ENCODE measurements at places on chromosomes 13 and 19.

- DNase-seq = peak; percentile 65
Measured at GRCh38 chr19:6108721-6109633, 1.3 kb downstream of the RFX2 start.

DNA sequence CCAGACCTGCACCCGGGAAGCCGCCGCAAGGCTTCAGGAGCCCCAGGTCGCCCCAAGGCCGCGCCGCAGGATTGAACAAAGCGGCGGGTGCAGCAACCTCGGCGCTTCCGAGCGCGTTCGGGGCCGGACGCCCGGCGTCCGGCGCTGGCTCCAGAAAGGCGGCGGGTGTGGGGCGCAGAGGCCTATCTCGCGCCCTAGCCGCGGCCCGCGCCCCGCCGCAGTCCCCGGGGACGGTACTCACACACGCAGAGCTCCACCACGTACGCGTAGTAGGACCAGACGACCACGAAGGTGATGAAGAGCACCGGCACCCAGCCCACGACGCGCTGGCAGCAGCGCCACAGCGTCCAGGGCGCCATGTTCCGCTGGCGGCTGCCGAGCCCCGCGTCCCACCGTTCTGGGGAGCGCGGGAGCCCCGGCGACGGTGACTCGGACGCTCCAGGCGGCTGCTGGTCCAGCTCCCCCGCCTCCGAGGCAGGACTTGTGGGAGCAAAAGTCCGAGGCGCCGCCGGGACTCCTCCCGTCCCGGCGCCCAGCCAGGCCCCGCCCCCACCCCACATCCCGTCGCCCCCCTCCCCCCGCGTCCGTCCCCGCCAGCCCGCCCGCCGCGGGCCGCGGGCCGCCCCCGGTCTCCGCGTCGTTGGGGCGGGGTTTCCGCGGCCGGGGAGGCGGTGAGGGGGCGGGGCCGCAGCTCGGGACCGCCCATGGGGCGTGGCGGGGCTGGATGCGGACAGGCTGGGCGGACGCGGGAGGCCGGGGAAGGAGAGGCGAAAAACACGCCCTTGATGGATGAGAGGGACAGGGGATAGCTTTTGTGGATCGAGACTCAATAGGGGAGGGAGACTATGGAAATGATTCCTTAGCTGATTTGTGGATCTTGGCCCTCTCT, at the start of gene ZDHHC20:
ZDHHC20 (minus strand) TSS at position 491 of the 889 bp plus-strand sequence; CDS start at position 359, 132 bp downstream.
- peak; percentile 90 for DNase-seq

- no peak for DNase-seq
Measured at GRCh38 chr13:113776231-113777125, 17.5 kb downstream of the TMEM255B start.

DNA sequence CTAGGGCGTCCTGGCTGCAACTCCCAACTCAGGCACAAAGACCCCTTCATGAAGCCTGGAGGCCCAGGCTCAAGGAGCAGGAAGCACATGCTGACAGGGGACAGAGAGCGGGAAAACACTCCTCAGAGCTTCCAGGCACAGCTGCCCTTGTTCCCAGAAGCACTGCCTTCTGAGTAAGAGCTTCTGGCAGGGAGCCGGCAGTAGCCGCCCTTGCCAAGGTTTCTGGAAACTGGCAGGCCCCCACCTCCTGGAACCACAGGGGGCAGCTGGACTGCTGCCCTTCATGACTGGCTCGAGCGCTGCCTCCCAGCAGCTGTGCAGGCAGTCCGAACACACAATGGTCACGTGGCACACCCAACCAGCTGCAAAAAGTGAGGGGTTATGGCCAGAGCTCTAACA, 33.6 kb upstream of the EPHX3 start:
- DNase-seq = no peak

DNA sequence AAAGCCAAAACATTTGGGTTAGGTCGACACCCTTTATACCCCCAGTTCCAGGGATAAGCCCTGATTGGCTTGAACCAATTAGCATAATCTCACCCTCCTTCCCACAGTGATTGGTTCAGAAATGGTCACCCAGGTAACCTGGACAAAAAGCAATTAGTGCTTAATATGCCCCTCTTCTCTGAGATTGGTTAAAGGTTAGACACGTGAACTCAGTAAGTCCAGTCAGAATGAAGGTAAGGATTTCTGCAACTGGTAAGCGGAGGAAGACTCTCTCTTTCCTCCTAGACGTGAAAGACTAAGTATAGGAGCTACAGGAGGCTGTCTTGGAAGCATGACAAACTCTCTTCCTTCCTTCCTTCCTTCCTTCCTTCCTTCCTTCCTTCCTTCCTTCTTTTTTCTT, 1.3 kb upstream of the PNMA8C start:
- no peak for DNase-seq

- no peak for DNase-seq
Measured at GRCh38 chr19:2421581-2422306, 5.6 kb downstream of the TIMM13 start.

DNA sequence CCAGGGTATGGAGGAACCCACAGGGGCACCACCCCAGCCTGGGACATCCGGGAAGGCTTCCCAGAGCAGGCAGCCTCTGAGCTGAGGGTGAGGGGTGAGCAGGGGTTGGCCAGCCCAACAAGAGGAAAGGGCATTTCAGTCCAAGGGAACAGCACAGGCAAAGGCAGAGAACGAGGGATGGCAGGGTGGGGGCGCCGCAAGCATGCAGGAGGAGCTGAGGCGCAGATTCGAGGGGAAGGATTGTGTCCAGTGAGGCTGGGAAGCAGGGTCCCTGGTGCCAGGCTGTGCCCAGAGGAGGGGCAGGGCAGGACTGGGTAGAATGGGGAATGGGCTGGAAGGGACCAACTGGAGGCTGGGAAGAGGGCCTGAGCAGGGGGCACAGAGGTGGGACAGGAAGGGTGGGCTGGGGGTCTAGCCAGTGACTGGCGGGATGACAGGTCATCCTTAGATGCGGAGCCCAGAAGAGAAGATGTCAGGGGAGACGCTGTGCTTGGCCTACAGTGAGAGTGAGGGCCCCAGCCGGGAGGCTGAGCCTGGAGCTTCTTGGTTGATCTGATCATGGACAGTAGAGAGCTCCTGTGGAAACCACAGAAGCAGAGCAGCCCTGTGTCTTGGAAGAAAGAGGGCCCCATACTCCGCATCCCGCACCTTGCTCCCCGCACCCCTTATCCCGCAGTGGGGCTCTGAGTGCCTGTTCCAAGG, 13.6 kb downstream of the EMP3 start:
- DNase-seq = no peak

DNA sequence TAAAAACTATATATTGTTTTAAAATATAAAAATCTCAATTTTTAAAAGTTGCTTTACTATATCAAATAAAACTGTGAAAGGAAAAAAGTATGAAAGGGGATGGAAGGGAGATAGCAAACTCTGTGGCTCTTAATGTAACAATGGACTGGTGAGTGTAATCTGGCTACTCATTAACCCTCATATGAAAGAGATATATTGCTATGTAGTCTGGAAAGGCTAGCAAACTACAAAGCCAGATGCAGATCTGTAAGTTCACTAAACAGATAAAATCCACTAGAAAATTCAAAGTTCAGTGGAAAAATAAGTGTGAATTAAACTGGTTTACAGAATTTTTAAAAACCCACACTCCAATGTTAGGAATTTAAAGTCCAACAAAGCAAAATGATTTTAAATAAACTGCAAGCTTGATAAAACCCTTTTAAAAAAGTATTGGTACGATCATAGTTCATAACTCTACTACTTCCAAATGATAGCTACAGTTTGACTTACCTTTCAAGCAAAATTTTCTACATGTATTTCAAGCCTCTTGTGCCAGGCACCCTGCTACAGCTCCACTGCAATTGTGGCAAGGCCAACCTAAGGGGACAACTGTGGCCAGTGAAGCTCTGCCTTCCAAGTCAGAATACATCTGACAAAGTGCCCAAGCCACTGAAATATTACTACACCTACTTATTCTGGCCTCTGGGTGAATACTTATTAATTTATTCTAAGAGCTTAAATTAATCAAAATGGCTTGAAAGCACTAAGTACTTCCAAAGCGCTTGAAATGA, 647 bp upstream of the ELF1 start:
- no peak for DNase-seq

GRCh38 chr19:40601134-40601974, at the start of gene LTBP4:
Gene LTBP4 (plus strand): TSS chr19:40601369. CDS start chr19:40601388, 19 bp downstream.
- peak; percentile 52 for DNase-seq

DNA sequence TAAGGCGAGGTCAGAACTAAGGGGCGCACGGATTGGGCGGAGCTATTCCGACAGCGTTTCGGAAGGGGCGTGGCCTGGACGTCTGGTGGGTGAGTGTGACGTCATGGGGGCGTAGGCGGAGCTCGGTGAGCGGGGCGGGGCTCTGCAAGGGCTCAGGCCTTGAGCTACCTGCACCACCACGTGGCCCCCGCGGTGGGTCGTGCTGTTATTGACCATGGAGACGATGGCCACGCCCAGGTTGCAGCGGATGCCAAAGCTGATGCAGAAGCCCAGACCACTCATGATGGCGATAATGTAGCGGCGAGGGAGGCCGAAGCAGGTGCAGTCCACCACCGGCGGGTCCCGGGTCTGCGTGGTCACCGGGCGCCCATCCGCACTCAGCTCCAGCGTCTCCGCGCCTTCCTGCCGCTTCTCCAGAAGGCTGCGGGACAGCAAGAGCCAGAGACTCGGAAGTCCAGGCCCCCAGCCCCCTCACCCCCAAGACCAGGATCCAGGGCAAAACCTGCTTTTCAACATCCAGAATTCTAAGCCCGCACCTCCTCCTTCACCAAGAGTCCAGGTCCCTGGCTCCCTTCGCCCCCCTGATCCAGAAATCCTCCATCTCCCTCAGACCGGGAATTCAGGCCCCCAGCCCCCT, 4.8 kb downstream of the SLC17A7 start:
- peak; percentile 75 for DNase-seq

DNA sequence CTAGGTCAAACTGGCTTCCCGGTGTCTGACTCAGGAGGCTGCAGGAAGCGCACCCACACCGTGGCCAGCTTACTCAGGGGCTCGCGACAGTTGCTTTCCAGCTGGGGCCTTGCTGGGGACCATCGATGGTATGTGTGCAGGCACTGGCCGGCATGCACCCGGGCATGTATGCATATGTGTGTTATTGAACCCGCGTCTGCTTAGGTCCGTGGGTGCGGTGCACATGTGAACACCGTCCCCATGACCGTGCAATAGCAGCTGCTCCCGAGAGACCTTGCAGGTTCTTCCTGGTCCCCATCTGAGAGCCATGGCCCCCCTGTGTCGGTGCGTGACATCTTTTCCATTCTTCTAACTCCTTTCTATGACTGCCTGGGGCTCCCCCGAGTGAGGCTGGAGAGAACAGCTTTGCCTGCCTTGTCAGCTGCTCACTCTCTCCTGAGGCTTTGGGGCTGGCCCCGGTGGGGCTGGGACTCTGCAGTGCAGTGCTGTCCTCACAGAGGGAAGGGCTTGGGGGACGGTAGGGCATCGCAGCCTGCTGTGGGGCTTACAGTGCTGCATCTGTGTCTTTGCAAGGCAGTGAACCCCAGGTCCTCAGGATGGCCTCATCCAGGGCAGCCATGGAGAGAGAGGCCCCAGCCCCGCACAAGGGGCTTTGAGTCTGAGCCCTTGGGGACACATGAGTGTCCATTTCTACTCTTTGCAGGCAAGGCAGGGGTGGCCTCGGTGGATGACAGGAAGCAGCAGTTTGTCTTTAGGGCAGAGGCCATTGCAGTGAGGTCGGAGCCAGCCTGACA, 65.1 kb downstream of the CHST8 start:
- DNase-seq = no peak

- DNase-seq = no peak
Measured at GRCh38 chr13:24135674-24136300, 24.7 kb upstream of the SPATA13 start.

DNA sequence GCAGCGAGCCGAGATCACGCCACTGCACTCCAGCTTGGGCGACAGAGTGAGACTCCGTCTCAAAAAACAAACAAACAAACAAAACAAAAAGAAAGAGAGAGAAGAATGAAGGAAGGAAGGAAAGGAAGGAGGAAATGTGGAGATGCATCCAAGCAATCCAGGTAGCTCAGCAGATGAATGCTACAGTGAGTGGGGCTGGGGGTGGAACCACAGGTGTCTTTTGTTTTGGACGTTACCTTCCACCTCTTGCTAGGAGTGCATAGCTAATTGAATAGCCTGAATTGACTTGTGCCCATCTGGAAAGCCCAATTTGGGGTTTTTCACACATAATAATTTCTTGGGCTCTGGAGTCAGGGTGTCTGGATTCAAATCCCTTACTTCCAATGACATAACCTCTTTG, 66.0 kb upstream of the GTF3A start:
- no peak for DNase-seq

DNA sequence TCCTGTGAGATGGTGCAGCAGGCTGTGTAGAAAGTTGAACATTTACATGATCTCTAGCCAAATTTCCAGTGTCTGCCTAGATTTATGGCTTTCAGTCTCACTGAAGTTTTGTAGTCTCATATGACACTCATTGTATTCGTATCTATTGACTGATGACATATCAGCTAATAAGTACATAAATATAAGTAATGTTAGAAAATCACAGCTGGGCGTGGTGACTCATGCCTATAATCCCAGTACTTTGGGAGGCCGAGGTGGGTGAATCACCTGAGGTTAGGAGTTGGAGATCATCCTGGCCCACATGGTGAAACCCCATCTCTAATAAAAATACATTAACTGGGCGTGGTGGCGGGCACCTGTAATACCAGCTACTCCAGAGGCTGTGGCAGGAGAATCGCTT, 54.7 kb upstream of the HTR2A start:
- no peak for DNase-seq

GRCh38 chr13:98536729-98537128, 40.2 kb downstream of the STK24 start:
- DNase-seq = no peak

DNA sequence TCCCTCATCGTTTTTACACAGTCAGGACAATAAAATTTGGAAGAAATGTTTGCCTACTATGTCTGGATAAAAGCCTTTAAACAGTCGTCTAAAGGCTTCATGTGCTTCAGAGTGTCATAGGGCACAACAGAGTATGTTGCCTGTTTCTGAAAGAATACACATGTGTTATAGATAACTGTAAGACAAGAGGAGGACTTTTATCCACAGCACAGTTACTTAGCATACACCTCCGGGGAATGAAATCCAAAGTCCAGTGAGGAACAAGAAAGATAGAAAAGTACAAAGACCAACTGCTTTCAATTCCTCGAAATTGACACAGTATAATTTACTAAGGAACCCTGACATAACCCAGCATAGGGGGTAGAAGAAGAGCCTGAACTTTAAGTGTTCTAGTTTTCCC, 835.6 kb downstream of the PCDH17 start:
- DNase-seq = no peak

GRCh38 chr19:53808710-53809125, 15.4 kb downstream of the NLRP12 start:
- DNase-seq = no peak

- DNase-seq = no peak
Measured at GRCh38 chr19:7734220-7735203, 2.6 kb upstream of the CLEC4G start.

- no peak for DNase-seq
Measured at GRCh38 chr19:36215276-36216123, 594 bp downstream of the ZNF146 start.

- no peak for DNase-seq
Measured at GRCh38 chr13:34587576-34587975, 354.5 kb upstream of the NBEA start.

GRCh38 chr13:99403458-99403971, 96.3 kb upstream of the GPR183 start:
- DNase-seq = no peak

GRCh38 chr13:70864731-70865130, 756.5 kb upstream of the KLHL1 start:
- DNase-seq = no peak

- DNase-seq = no peak
Measured at GRCh38 chr13:109773276-109773675, 13.1 kb downstream of the IRS2 start.
